ENCODE measurements at places on chromosomes 7 and 10. TPM values are rescaled to one million over a fixed set of nuclear protein-coding genes. Genes with fewer than 3 reads are reported as not detected.
A peak's percentile ranks its signal among the peaks of the same experiment; 100 is the strongest.

DNA sequence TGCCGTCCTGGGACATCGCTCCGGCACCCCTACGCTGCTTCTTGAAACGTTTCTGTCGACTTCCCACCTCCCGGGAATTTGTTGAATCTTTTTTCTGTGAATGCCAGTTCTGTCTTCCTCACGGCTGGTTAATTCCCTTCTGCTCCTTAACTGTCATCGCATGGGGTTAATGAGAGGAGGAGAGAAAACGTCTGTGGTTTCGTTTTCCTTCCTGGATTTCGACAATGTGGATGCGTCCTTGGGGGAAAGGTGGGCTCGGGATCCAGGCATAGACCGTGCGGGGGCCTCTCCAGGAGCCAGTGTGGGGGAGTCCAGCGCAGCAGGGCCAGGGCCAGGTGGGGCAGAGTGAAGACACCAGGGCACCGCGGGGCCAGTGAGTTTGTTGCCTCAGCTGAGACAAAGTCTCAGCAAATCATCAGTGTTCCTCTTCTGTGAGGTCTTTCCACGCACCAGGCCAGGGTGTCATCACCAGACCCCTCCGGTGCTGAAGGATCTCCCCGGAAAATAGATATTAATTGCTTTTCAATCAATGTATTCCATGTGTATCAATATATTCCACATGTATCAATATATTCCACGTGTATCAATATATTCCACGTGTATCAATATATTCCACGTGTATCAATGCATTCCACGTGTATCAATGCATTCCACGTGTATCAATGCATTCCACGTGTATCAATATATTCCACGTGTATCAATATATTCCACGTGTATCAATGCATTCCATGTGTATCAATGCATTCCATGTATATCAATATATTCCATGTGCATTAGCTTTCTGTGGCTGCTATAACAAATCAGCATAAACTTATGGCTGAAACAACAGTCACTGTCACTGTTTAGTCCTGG, 33.7 kb upstream of the CFAP46 start:
- no peak for DNase-seq
- H3K27ac ChIP-seq = no peak overlapping the region
- no peaks in the 10 kb centered on the region for H3K4me1 ChIP-seq
- no peak overlapping the region for H3K4me3 ChIP-seq
- H3K36me3 ChIP-seq = no peaks in the 10 kb centered on the region
- H3K27me3 ChIP-seq = no peaks in the 10 kb centered on the region

The DKK1 gene
- not detected for polyA plus RNA-seq

The SHTN1 gene
- not detected for polyA plus RNA-seq

- no peak overlapping the region for H3K4me3 ChIP-seq
- DNase-seq = no peak
- H3K4me1 ChIP-seq = no peaks in the 10 kb centered on the region
- H3K27ac ChIP-seq = no peak overlapping the region
- H3K27me3 ChIP-seq = no peaks in the 10 kb centered on the region
These were observed 67.5 kb upstream of the MEOX2 start for GRCh38 chr7:15753887-15754579.

GRCh38 chr7:64099656-64100531, 54.7 kb downstream of the ZNF727 start:
- no peak overlapping the region for H3K4me3 ChIP-seq
- H3K27me3 ChIP-seq = no peaks in the 10 kb centered on the region
- no peak for DNase-seq
- H3K27ac ChIP-seq = no peak overlapping the region
- no peaks in the 10 kb centered on the region for H3K4me1 ChIP-seq
- no peaks in the 10 kb centered on the region for H3K36me3 ChIP-seq

GRCh38 chr7:96729820-96730219, 20.2 kb upstream of the SEM1 start:
- no peaks in the 10 kb centered on the region for H3K27me3 ChIP-seq
- H3K4me1 ChIP-seq = no peaks in the 10 kb centered on the region
- H3K27ac ChIP-seq = no peak overlapping the region
- no peak for DNase-seq
- no peaks in the 10 kb centered on the region for H3K36me3 ChIP-seq
- no peak overlapping the region for H3K4me3 ChIP-seq

DNA sequence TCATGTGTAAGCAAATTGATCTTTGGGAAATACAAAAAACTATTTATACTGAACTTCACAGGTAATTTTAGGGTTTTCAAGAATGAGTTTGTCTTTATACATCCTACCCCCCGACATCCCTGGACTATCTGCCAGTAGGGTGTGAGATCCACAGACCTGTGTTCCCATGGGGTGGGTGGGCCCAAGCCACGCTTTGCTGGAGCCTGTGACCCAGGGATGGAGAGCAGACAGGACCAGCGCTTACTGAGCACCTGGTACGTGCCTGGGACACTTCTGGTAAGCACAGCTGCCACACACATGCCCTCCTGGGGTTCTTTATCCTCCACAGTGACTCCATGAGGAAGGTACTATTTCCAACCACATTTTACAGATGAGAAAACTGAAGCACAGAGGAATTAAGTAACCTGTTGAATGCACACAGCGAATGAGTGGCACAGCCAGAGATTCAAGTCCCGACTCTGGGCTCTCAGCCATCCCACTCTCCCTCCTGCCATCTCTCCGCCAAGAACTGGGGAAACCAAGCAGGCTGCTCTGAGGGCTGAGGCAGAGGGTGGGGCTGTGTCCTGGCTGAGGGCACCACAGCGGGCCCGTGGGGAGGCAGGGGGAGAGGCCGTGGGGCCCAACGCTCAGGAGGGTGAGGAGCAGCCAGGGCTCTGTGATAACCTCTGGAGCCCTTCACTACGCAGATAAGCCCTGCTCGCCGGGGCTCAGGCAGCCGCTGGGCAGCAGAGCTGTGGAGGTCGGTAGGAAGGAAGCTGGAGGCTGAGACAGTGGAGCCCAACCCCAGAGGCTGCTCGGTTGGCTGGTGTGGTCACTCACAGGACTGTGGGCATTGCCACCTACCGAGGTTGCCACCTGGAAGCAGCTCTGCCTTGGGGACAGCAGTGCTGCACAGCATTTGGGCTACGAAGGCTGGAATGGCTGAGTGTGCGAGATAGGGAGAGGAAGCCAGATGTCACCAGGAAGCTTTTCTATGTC, 124.2 kb downstream of the ARHGAP22 start:
- no peak overlapping the region for H3K4me3 ChIP-seq
- no peaks in the 10 kb centered on the region for H3K4me1 ChIP-seq
- DNase-seq = no peak
- no peaks in the 10 kb centered on the region for H3K36me3 ChIP-seq
- H3K27me3 ChIP-seq = no peaks in the 10 kb centered on the region

GRCh38 chr10:130341356-130341755, 205.2 kb downstream of the GLRX3 start:
- H3K27me3 ChIP-seq = no peaks in the 10 kb centered on the region
- no peak overlapping the region for H3K27ac ChIP-seq

DNA sequence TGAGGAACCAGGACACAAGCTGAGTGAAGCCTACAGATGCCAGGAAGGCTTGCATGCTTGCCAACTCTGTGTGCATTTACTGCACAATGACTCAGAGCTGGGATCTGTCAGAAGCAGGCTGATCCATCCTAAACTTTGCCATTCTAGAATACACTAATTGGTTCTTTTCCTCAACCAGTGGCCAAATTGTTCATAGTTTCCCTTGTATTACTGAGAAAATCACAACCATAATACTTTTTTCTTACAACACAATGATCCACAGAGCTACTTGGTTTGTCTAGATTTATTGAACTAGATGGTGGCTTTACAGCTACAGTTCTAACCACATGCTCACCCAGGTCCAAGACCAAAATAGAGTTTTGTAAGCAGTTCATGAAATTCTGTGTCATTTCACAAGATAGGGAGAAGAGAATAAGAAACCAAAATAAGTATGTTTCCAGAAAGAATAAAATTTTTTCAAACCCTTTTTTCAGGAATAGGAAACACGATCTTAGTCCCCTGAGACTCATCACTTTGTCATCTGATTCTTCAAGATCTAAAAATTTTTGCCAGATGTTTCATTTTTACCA, 21.0 kb upstream of the LRRC17 start:
- no peaks in the 10 kb centered on the region for H3K4me1 ChIP-seq
- H3K4me3 ChIP-seq = no peak overlapping the region
- no peak for DNase-seq
- no peaks in the 10 kb centered on the region for H3K36me3 ChIP-seq

The TLL2 gene
- not detected for polyA plus RNA-seq

The AQP1 gene
- not detected for polyA plus RNA-seq

The GPR15LG gene
- not detected for polyA plus RNA-seq

The DDC gene
- not detected for polyA plus RNA-seq

GRCh38 chr7:1225441-1226185, 7.1 kb upstream of the UNCX start:
- H3K4me1 ChIP-seq = no peaks in the 10 kb centered on the region
- H3K27ac ChIP-seq = no peak overlapping the region
- H3K36me3 ChIP-seq = no peaks in the 10 kb centered on the region
- no peak overlapping the region for H3K4me3 ChIP-seq
- peaks cover 47% of the 10 kb centered on the region for H3K27me3 ChIP-seq

DNA sequence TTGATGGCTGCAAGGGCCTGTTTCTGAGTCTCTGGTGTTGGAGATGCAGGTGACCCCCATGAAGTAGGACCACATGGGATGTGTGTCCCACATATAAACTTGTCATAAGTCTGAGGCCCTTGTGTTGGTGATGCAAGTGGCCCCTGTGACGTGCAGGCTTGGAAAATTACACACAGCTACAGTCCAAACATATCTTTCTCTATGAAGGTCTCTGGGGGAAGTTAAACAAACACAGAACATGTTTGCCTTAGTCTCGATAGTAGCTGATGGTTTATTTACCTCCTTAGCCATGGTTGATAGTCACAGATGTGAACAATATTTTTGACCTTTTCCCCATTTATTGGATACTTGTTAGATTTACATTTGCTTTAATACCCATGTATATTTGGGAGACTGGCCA, 64.7 kb downstream of the ADCY1 start:
- H3K27me3 ChIP-seq = no peaks in the 10 kb centered on the region
- H3K4me3 ChIP-seq = no peak overlapping the region
- no peak for DNase-seq
- no peaks in the 10 kb centered on the region for H3K4me1 ChIP-seq
- H3K27ac ChIP-seq = no peak overlapping the region

DNA sequence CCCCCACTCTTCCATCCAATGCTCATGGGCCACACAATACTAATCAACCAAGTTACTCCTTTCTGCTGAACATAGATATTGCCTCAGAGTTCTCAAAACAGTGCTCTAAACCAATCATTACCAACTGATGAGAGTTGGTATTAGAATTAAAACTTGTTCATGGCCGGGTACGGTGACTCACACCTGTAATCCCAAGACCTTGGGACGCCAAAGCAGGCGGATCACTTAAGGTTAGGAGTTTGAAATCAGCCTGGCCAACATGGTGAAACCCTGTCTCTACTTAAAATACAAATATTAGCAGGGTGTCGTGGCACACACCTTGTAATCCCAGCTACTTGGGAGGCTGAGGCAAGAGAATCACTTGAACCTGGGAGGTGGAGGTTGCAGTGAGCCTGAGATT, 8.2 kb downstream of the TM9SF3 start:
- H3K4me3 ChIP-seq = no peak overlapping the region
- no peaks in the 10 kb centered on the region for H3K36me3 ChIP-seq
- no peaks in the 10 kb centered on the region for H3K27me3 ChIP-seq
- no peak overlapping the region for H3K27ac ChIP-seq
- no peak for DNase-seq
- peaks cover 55% of the 10 kb centered on the region for H3K4me1 ChIP-seq

DNA sequence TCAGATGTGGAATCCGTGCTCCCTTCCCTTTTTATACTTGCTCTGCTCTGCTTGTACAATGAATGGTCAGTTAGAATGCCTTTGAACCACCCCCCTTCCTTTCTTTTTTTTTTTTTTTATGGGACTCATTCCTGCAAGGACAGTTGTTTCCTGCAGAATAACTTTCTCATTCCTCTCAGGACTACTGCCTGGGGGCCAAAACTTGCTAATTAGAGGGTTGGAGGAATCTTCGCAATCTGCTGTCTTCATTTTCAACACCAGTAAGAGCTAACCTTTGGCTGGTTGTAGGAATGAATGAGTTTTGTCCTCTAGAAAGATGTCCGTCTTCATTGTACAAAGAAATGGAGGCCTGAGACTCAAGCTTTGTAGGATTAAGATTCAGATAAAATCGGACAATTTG, 868.1 kb downstream of the LRMDA start:
- no peak for DNase-seq
- H3K4me1 ChIP-seq = no peaks in the 10 kb centered on the region
- no peak overlapping the region for H3K27ac ChIP-seq

- H3K27me3 ChIP-seq = peaks cover 21% of the 10 kb centered on the region
- DNase-seq = peak; percentile 35
- H3K27ac ChIP-seq = no peak overlapping the region
These were observed 805 bp downstream of the RASGEF1A start for GRCh38 chr10:43265799-43266721.

The PGAM2 gene
- polyA plus RNA-seq = not detected

The ELN gene
- not detected for polyA plus RNA-seq

DNA sequence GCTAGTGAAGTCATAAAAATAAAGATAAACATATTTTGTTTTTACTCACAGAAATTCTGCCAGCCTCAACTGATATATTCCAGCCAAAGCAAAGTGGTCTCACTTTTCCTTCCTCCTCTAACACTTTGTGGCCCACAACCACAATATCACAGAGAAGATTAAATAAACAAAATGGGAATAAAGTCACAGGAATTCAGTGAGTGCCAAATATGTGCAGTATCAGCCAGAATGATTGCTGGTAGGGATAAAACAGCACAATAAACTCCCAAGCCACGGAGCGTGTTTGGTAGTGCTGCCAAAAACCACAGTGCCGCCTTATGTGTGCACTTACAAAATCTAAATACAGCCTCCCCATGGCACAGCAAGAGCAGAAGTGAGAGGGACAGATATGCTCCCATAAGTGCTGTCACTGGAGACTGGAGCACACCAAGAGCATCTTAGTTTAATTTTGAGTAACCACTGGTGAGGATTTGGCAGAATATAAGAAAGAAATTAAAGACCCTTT, 155.8 kb downstream of the POM121L12 start:
- H3K27ac ChIP-seq = no peak overlapping the region
- no peak overlapping the region for H3K4me3 ChIP-seq
- no peaks in the 10 kb centered on the region for H3K36me3 ChIP-seq
- no peak for DNase-seq
- no peaks in the 10 kb centered on the region for H3K27me3 ChIP-seq
- no peaks in the 10 kb centered on the region for H3K4me1 ChIP-seq

GRCh38 chr10:93680412-93681047, 21.9 kb downstream of the FRA10AC1 start:
- no peak overlapping the region for H3K27ac ChIP-seq
- DNase-seq = no peak
- no peaks in the 10 kb centered on the region for H3K27me3 ChIP-seq
- no peaks in the 10 kb centered on the region for H3K4me1 ChIP-seq
- H3K36me3 ChIP-seq = peaks cover 16% of the 10 kb centered on the region

The STAG3 gene
- 1.5 TPM for polyA plus RNA-seq

- H3K36me3 ChIP-seq = no peaks in the 10 kb centered on the region
- H3K27me3 ChIP-seq = no peaks in the 10 kb centered on the region
- H3K4me1 ChIP-seq = peaks cover 4% of the 10 kb centered on the region
- DNase-seq = no peak
- no peak overlapping the region for H3K4me3 ChIP-seq
- no peak overlapping the region for H3K27ac ChIP-seq
These were observed 58.6 kb downstream of the TPK1 start for GRCh38 chr7:144777005-144777839.

The PLPP4 gene
- polyA plus RNA-seq = not detected

GRCh38 chr7:150372271-150373048, 3.8 kb downstream of the REPIN1 start:
- H3K36me3 ChIP-seq = no peaks in the 10 kb centered on the region
- H3K27ac ChIP-seq = no peak overlapping the region
- peaks cover 34% of the 10 kb centered on the region for H3K4me1 ChIP-seq
- no peak overlapping the region for H3K4me3 ChIP-seq
- DNase-seq = no peak

The PTN gene
- polyA plus RNA-seq = not detected

GRCh38 chr10:132476146-132477065, 61.2 kb upstream of the INPP5A start:
- no peaks in the 10 kb centered on the region for H3K27me3 ChIP-seq
- H3K4me3 ChIP-seq = no peak overlapping the region
- no peak overlapping the region for H3K27ac ChIP-seq
- H3K36me3 ChIP-seq = no peaks in the 10 kb centered on the region

Measured in CD8-positive, alpha-beta memory T cell (primary cell).